ENCODE measurements at places on chromosomes 1 and 21. TPM values are rescaled to one million over a fixed set of nuclear protein-coding genes. Genes with fewer than 3 reads are reported as not detected.

WLS gene
- polyA plus RNA-seq = 50.8 TPM

RGS7 gene
- 0.68 TPM for polyA plus RNA-seq

CD2 gene
- polyA plus RNA-seq = 3.3 TPM

CASQ1 gene
- polyA plus RNA-seq = not detected

DNA sequence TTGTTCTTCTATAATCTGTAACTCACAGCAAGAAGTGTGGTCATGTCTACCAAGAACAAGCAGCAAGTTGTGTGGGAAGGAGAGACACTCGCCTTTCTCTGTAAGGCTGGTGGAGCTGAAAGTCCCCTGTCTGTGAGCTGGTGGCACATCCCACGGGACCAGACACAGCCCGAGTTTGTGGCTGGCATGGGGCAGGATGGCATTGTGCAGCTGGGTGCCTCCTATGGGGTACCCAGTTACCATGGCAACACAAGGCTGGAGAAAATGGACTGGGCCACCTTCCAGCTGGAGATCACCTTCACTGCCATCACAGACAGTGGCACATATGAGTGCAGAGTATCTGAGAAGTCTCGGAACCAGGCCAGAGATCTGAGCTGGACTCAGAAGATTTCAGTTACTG, 15.5 kb downstream of the CD101 start:
- no peaks in the 10 kb centered on the region for H3K4me1 ChIP-seq
- no peak overlapping the region for H3K27ac ChIP-seq
- H3K36me3 ChIP-seq = no peaks in the 10 kb centered on the region
- H3K27me3 ChIP-seq = no peaks in the 10 kb centered on the region
- H3K4me3 ChIP-seq = no peak overlapping the region
- no peak for DNase-seq

GRCh38 chr1:119312500-119312899, 56.1 kb upstream of the HAO2 start:
- H3K36me3 ChIP-seq = no peaks in the 10 kb centered on the region
- no peak overlapping the region for H3K27ac ChIP-seq
- H3K4me1 ChIP-seq = no peaks in the 10 kb centered on the region
- no peaks in the 10 kb centered on the region for H3K27me3 ChIP-seq
- no peak overlapping the region for H3K4me3 ChIP-seq

DNA sequence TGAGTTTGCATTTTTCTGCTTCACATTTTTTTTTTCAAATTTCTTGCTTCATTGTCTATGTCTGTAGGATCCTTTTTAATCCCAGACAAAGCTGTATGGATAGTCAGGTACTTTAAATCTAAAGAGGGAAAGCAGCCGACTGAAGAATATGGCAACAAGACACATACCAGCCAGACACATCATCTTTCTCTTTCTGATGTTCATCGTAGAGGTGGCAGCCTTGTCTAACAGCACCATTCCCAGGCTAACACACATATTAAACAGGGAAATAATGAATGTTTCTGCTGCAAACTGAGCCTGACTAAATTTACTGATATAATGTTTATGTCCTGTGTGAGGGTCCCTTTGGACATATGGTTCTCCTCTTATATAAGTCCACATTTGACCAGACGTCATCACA, 3.7 kb upstream of the TEKT2 start:
- no peak overlapping the region for H3K27ac ChIP-seq
- H3K36me3 ChIP-seq = no peaks in the 10 kb centered on the region
- no peak overlapping the region for H3K4me3 ChIP-seq
- H3K27me3 ChIP-seq = no peaks in the 10 kb centered on the region

DNA sequence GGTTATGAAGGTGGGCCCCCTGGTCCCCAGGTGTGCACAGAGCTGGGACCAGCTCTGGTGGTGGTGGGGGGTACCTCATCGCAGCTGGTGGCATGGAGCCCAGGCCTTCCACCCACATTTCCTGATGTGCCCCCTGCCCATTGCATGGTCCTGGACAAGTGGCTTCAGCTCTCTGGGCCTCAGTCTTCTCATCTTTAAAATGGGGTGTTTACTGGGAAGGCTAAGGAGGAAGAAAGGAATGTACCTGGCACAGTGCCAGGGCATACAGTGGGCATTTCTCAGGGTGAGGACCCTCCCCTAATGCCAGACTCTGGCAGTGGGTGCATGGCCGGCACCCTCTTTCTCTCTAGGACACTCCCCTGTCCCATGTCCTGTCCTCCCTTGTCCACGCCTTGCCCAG, 7.5 kb downstream of the CLCNKB start:
- H3K36me3 ChIP-seq = no peaks in the 10 kb centered on the region
- no peak overlapping the region for H3K27ac ChIP-seq
- no peak for DNase-seq
- H3K27me3 ChIP-seq = no peaks in the 10 kb centered on the region
- H3K4me1 ChIP-seq = peaks cover 6% of the 10 kb centered on the region
- no peak overlapping the region for H3K4me3 ChIP-seq

GRCh38 chr1:218851586-218851985, 322.1 kb upstream of the LYPLAL1 start:
- DNase-seq = peak; percentile 20
- H3K27me3 ChIP-seq = no peaks in the 10 kb centered on the region
- H3K36me3 ChIP-seq = no peaks in the 10 kb centered on the region
- no peak overlapping the region for H3K27ac ChIP-seq
- H3K4me1 ChIP-seq = no peaks in the 10 kb centered on the region

DNA sequence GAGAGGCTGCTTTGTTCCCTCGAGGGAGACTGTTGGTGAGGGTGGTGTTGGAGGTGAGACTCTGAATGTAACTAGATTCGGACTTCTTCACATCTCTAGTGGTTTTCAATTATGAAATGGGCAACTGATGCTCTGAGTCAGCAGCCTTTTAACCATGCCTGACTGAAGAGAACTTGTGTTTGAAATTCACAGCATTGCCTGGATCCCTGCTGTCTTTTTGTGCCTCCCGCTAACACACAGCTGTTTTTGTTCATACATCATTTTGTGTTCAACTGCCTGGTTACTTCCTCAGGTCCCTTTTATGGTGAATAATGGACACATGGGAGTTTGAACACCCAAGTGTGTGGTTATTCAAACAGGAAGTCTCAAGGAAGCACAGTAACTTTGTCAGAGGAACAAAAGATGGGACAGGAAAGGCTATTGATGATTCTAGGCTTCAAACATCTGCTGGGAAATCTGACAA, 16.8 kb downstream of the LAMC1 start:
- no peak overlapping the region for H3K4me3 ChIP-seq
- no peaks in the 10 kb centered on the region for H3K27me3 ChIP-seq

DNA sequence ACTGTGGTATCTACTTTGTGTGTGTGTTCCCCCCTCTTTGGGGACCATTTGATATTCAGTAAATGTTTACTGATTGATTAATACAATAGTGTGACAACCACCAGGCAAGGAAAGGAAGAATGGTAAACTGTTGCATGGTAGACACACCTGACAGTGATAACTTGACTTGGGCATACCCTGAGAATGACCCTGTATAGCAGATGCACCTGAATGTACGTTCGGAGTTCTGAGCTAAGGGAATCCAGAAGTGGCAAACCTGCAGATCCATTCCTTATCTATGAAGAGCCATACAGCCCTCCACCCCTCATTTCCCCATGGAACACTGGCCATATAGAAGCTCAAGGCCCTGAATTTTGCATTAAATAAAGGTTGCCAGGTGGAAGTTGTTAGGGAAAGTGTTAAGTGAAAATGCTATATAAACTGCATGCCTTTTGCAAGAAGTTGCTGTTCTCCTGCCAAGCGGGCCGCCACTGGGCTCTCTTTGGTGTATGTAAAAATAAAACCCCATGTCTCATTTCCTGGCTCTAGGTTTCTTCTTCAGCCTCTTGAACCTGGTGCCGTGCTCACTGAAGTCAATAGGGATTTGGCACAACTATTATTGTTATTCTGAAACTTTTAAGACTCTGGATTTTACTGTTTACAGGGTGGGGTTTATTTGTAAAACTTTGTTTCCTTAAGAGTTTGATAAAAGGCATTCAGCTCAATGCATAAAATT, 32.6 kb upstream of the DENND1B start:
- H3K27me3 ChIP-seq = no peaks in the 10 kb centered on the region
- no peak overlapping the region for H3K27ac ChIP-seq
- H3K4me1 ChIP-seq = no peaks in the 10 kb centered on the region
- H3K4me3 ChIP-seq = no peak overlapping the region
- DNase-seq = no peak

DNA sequence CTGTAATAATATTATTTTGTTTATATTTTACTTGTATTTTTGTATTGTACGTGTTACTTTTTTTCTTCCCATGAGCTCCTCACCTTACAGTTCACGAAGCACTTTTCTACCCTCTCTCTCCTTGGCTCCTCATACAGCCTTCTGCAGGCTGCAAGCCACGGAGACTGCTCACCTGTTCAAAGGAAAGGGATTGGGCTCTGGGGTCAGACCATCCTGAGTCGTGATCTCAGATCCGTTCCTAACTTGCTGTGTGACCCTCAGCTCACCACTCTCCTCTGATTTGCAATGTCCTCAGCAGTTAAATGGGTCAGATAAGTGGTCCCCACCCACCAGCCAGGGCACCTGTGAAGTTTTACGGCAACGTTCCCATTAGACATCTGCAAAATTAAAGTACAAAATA, 54.1 kb downstream of the VWA5B1 start:
- no peaks in the 10 kb centered on the region for H3K36me3 ChIP-seq
- H3K27me3 ChIP-seq = peaks cover 61% of the 10 kb centered on the region
- H3K4me1 ChIP-seq = peaks cover 11% of the 10 kb centered on the region
- DNase-seq = no peak

DNA sequence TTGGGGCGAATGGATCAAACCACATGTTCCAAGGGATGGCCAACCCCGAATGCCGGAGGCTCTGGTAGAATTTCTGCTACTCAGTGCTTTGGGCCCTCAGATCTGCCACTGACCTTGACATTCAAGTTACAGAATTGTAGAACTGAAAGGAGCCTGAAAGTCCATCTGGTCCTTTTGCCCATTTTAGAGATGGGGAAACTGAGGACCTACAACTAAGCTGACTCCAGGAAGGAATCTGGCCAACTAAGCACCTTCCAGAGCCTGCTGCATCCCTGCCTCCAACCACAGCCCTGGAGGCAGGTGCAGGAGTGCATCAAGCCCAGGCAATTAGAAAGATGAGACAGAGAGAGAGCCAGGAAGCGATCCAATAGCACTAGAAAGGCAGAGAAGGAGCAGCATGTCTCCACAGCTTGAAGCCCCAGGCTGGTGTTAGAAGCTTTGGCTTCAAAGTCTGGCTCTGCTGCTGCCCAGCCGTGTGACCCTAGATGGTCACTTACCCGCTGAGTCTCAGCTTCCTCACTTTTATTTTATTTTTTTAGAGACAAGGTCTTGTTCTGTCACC, 1.3 kb upstream of the CTRC start:
- H3K4me3 ChIP-seq = no peak overlapping the region
- DNase-seq = no peak
- H3K36me3 ChIP-seq = no peaks in the 10 kb centered on the region
- H3K27me3 ChIP-seq = no peaks in the 10 kb centered on the region

DNA sequence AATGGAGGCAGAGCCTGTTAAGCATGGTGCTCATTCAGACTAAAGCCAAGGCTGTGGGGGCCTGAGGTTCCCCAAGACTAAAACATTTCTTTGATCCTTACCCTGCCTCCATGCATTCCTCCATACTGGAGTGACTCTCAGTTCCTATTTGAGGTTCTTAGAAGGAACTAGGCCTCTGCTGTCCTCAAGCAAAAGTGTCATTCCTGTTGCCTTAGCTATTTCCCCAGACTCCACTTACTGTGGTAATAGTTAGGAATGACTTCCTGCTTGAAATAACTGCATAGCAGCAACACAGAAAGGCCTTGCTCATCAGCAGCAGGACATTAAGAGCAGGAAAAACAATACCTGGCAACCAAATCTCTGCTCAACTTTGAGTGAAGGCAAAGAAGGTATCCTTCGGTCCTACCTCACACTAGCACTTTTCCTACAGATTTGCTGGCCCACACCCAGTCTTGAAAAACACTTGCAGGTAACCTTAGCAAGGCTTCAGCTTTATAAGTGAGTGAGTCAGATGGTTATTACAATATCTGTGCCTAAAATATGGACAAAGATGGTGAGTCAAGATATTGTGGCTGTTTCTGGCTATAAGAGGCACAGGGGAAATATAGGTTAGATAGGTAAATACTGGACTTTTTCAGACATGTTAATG, 14.8 kb downstream of the LRRC41 start:
- H3K27ac ChIP-seq = no peak overlapping the region
- H3K36me3 ChIP-seq = peaks cover 17% of the 10 kb centered on the region
- no peak for DNase-seq
- H3K4me1 ChIP-seq = no peaks in the 10 kb centered on the region
- no peaks in the 10 kb centered on the region for H3K27me3 ChIP-seq

DNA sequence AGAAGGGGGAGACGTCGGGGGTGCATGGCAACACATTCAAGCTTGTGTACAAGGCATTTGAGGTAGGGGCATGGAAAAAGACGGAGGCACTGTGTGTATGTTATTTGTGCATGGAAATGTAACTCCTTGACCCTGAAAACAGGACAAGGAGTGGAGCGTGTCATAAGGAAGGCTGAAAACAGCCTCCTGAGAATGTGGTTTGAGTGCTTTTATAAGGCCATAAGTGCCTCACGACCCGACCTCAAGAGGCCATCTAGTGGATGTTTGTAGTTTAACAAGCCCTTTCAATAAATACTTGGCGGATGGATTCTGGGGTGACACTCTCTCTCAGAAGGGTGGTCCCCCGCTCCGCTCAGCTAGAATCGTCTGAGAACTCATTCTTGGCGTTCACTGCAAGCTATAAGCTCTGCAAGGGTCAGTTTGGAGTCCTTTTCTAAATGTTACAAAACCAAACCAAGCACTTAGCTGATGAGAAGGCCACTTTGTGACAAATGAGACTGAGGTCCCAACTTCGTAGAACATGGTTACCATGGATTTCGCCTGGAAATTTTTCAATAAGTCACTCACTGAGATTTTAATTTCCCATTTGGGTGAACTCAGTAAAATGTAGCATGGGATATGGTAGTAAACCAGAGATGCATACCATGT, 38.8 kb upstream of the CLCA4 start:
- no peaks in the 10 kb centered on the region for H3K27me3 ChIP-seq
- H3K36me3 ChIP-seq = no peaks in the 10 kb centered on the region
- no peak overlapping the region for H3K27ac ChIP-seq

DNA sequence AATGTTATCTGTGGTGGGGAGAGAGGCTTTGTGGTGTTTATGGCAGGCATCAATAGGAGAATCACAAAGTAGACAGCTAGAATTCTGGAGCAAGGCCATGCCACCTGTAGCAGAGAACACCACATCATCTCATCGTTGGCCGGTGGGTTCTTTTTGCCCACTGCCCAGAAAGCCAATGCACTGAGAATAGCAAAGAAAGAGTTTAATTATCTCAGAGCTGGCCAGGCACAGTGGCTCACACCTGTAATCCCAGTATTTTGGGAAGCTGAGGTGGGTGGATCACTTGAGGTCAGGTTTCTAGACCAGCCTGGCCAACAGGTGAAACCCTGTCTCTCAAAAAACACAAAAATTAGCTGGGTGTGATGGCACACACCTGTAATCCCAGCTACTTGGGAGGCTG, 99.2 kb upstream of the COG2 start:
- no peaks in the 10 kb centered on the region for H3K27me3 ChIP-seq
- no peak overlapping the region for H3K4me3 ChIP-seq
- H3K4me1 ChIP-seq = no peaks in the 10 kb centered on the region
- no peak for DNase-seq
- H3K27ac ChIP-seq = no peak overlapping the region
- no peaks in the 10 kb centered on the region for H3K36me3 ChIP-seq
